Glutamatergic neuron (in vitro differentiated cells): ENCODE measurements at places on chromosomes 2 and 18. TPM values are rescaled to one million over a fixed set of nuclear protein-coding genes. Genes with fewer than 3 reads are reported as not detected.

DNA sequence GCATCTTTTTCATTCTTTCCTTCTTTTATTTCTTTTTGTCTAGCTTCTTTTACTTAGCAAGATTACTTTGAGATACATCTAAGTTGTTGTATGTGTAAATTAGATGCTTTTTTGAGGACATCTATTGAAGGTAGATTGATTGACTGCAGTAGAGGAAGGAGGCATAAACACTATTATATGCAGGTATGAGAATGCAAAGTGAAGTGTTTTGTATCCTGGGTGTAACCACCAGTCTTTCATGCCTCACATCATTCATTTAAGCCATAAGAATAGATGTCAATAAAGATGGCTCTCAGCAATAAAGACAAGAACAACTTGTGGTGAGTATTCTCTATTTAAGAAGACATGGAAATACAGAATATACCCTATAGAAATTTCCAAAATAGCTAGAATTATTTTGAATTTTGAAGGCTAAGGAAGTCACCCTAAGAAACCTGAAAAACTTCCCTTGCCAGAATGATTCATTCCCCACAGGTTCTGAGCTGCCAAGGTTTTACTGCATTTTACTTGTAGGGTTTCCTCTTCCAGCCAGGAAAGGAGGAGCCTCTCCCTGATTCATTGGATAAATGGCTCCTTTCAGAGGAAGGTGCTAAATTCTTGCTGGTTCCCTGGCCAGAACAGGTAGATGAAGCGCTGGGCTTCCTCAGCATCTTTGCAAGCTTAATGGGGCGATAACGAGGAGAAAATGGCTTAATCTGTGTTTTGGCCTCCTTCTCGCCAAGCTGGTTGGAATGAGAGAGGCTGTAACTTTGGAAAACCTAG lies 279.8 kb upstream of the SLC14A2 start:
- DNase-seq = no peak

Gene TUBA4B
- not detected for total RNA-seq

DNA sequence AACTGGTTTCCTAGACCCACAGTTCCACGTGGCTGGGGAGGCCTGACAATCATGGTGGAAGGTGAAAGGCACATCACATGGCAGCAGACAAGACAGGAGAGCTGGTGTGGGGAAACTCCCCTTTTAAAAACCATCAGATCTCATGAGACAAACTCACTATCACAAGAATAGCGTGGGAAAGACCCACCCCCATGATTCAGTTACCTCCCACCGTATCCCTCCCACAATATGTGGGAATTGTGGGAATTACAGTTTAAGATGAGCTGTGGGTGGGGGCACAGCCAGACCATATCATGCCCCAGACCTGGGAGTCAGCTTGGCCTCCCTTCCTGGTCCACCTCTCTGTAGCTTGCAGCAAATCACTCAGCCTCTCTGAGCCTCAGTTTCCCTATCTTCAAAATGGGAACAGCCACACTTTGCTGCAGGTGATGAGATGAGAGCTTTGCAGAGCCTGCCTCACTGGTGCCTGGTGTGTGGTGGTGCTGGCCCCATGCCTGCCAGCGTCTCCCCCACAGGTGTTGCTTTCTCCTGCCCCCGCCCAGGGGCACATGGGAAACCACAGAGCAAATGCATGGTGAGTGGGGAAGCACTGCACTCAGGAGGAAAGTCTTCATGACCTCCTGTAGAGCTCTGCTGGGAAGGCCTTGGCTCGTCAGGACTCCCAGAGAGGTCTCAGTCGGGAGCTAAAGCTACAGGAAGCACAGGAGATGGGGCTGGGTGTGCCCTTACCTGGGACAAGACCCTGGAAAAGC lies 31.1 kb downstream of the GREB1 start:
- no peak for DNase-seq

Gene SKA1
- 2.0 TPM for total RNA-seq

DNA sequence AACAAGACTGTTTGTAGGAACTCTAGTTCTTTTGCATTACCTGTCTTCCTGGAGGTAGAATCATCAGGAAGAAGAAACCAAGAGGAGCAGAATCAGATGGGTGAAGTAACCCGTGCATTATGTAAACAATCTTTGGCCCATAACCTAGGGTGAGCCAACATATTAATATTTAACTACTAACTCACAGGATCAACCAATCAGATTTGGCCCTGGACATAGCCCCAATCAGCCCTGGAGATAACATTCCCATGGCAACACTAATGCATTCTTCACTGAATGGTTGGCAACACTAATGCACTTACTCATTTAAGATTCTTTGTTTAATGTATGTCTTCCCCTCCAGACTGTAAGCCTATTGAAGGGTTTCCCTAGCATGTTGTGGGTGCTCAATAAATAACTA lies 72.0 kb upstream of the CTAGE1 start:
- no peak for DNase-seq

Gene ALK
- 9.6 TPM for total RNA-seq

DNA sequence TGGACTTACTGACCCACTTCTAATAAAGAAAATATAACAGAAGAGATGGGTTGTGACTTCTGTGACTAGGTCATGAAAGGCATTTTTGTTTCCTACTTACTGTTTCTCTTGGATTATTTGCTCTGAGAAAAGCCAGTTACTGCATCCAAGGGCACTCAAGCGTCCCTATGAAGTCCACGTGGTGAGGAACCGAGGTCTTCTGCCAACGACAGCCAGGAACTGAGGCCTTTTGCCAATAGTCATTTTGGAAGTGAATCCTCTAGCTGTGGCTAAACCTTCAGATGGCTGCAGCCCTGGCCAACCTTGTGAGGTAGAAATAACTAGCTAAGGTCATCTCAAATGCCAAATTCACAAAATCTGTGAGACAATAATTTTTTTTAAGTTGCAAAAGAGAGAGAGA lies 449.8 kb upstream of the RGPD4 start:
- no peak for DNase-seq

DNA sequence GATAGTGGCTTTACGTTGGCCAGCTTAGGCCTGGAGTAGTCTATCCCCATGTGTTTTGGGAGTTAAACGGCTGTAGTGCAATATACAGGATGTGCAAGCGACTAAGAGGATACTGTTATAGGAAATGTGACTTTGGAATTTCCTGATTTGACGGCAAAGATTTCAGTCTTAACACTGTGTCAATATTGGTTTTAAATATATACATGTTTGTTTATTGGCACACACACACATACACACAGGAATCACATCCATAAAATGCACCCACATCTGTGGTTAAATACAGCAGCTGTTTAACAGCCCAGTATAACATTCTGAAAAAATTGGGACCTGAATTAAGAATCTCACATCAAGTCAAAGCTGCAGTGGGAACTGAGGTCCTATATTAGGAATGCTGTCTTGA lies 347.1 kb downstream of the TXNL1 start:
- no peak for DNase-seq

GRCh38 chr2:168529054-168529833 lies 73.2 kb downstream of the CERS6 start:
- no peak for DNase-seq

DNA sequence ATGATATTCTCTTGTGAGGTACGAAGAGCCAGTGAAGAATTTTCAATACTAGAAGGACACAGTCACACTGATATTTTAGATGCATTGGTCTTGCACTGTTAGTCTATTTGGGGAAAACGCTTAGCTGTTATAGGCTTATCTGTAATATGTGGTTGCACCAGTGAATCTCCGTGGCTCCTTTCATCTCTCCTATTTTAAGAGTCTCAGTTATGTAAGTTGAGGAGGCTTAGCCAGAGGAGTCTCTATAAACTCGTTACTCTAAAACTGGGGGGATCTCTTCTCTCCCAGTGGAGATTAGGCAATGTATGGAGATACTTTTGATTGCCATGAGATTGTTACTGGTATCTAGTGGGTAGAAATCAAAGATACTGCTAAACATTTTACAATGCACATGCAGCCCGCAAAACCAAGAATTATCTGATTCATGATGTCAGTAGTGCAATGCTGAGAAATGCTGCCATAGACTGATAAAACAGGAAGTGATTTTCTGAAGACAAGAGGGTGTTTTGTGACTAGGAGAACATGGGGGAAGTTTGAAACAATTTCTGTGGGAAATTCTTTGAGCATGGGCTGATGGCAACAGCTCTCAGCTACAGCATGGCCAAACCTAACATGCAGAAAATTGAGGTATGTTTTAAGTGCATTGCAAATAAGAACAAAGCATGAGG lies 339.1 kb downstream of the SOX11 start:
- no peak for DNase-seq

Gene COLEC12
- total RNA-seq = 0.20 TPM

DNA sequence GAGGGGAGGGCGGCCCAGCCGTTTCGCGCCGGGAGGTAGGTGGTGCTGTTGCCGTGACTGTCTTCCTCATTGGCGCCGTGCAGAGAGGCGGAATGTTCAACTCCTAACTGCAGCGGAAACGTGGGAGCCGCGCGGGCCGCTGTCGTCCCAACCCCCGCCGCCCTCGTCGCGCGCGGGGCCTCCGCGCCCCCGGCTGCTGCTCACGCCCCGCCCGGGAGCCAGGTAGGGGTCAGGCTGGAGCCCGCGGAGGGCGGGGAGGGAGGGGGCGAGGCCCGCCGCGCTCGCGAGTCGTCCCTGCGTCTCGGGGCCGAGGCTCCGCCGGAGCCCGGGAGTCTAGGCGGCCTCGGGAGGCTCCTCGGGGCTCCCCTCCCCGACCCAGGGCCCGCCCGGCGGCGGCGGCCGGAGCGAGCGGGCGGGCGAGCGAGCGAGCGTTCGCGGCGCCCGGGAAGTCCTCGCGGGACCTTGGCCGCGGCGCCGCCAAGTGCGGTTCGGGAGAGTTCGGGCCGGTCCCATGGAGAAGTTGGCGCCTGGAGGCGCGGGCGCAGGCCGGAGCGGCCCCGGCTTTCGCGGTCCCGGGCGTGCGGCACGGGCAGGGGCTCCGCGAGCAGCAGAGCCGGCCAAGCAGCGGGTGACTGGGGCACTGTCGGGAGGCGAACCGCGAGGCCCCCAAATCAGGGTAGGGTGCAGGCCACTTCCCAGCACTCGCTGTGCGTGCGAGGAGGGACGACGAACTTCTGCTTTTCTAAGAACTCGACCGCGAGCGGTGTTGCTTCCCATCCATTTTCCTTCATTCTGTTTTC lies at the start of gene MAP3K20:
Gene MAP3K20, plus strand, starts transcription at position 66 of the 800 bp plus-strand sequence. CDS start 15,186 bp downstream, outside the sequence.
- DNase-seq = peak; percentile 55

Gene RAPGEF4
- total RNA-seq = 8.7 TPM

- no peak for DNase-seq
These were observed 961 bp downstream of the GEN1 start for GRCh38 chr2:17754773-17755425.

- DNase-seq = no peak
These were observed 80.4 kb upstream of the SALL3 start for GRCh38 chr18:78899241-78899640.

Gene SLC23A3
- 1.1 TPM for total RNA-seq

- DNase-seq = no peak
These were observed 387.5 kb downstream of the MTX2 start for GRCh38 chr2:176656776-176657140.

DNA sequence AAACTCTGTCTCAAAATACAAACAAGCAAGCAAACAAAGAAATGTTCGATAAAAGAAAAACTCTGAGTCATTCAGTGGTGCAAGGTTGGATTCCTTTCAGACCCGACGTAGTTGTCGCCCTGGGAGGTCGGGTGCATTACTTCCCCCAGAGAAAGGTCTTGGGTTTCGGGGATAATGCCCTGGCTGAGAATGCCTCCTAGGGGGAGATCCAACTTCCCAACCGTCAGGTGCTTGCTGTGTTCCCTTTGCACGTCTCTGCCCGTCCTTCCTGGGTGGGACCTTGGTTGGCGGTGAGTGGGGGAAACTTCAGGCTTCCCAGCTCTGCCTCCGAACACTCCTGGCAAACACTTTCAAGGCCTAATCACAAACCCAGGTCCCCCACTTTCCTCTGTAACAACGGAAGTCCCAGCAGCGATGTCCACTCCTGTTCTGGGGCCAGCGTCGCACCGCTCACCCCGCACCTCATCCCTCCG lies 609 bp downstream of the TPGS2 start:
- DNase-seq = no peak
